CD4-positive, alpha-beta T cell treated with Interleukin-17A for 1 hour (primary cell): ENCODE measurements at places on chromosomes 1 and 21.

- DNase-seq, result peak; percentile 78
Observed at GRCh38 chr1:90850898-90851710, 134.0 kb upstream of the BARHL2 start.

- no peak for DNase-seq
Observed at GRCh38 chr1:198925567-198925966, 286.7 kb downstream of the PTPRC start.

GRCh38 chr1:223513309-223513708 is 120.1 kb downstream of the CCDC185 start:
- no peak for DNase-seq

DNA sequence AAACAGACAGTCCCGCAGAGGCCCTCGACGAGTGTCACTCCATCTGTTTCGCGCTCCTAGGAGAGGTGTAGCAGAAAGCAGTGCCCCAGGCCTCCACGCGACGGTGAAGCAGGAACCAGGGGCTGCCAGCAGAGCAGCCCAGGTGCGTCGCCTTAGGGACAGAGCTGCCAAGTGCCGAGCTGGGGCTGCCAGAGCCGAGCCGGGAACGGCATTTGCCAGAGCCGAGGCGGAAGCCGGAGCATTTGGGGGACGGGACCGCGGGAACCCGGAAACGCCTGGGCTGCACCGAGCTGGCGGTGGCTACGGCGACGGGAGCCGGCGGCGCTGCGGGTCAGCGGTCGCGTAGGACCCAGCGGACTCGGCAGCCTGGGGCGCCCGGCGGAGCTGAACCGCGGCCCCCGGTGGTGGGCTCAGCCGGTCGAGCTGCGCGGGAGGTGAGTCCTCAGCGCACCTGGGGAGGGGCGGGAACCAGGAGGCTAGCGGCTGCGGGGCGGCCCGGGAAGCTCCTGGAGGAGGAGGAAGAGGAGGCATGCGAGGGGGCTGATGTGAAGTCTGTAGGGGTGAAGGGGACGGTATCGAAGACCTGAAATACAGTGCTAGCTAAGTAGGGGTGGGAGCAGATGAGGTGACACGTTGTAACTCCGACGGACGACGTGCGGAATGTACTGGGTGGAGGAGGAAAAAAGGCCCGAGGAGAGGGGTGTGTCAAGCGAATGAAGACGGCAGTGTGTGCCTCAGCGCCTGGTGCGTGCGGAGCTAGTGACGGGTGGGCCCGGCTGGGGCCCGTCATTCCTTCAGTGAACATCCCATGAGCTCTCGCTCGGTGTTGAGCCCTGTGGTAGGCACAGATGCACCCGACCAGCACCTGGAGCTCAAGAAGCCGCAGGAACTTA is at the start of gene SLC35A3:
Gene SLC35A3 (plus strand): TSS at position 268 of the 893 bp plus-strand sequence. CDS start 23,559 bp downstream, outside the sequence.
- peak; percentile 81 for DNase-seq

- no peak for DNase-seq
Observed at GRCh38 chr1:19358710-19359109, 46.6 kb downstream of the SLC66A1 start.

DNA sequence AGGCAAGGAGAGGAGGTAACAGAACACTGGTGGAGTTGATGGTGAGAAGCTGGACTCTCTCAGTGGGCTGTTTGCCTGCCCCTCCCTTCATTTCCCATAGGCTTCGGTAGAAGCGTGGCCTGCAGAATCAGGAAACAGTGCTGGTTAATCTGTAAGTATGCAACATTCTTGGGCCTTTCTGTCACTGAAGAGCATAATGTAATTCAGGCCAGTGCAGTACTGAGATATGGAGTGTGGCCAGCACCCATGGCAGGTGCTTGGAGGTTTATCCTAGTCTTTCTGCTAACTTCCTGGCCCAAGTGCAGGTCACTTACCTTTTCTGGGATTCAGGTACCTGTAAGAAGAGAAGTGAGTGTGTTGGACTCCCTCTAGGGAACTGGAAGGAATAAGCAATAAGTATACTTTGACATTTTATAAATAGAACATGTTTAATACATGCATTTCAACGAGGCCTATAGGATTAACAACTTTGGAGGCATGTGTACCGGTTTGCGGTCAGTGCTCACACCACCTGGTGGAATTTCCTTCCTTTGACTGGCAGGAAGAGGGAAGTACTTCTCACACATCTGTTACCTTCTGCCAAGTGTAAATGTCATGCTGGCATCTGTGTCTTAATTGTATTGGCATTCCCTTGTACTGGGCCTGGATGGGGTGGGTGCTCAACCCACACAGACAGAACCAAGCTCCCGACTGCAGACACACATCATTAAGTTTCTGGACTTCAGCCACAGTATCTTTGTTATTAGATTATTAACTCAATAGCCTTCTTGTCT is 105.5 kb downstream of the KIF26B start:
- DNase-seq, result no peak

DNA sequence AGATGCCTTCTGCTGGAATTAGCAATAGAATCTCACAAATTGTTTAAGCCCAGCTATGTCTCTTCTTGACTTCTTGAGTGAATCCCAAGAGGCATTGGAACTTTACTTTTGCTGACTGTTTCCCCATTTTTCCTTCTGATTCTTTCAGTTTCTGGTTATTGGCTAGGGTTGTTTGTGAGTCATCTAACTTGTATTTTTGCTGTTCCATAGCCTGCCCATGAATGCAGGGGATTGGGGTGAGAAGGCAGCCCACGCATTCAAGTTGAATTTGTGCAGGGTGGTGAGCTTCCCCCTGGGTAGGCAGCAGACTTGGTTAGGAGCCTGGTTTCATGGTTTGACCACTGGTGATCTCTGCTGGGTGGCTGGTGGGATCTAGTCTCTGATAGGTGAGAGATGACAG is 10.4 kb upstream of the KLF17 start:
- DNase-seq, result no peak

- DNase-seq, result no peak
Observed at GRCh38 chr1:77762072-77762476, 2.4 kb upstream of the USP33 start.

- DNase-seq, result no peak
Observed at GRCh38 chr1:87790756-87791155, 462.1 kb downstream of the LMO4 start.

GRCh38 chr1:62484824-62485468 is 48.1 kb downstream of the USP1 start:
- no peak for DNase-seq

DNA sequence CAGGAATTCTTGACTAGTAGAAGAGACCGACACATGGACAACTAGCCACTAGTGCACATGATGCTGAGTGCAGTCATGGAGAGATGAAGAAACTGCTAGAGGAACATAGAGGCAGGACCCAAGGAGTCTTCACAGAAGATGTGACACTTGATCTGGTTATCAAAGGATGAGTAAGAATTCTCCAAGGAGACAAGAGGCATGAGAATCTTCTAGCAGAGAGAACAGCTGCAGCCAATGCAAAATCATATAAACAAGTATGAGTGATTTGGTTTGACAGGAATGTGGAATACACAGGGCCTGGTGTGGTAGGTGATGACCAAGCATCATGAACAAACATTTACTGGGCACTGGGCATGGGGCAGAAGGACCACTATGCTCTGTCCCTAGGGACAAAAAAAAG is 140.9 kb upstream of the CTTNBP2NL start:
- no peak for DNase-seq

DNA sequence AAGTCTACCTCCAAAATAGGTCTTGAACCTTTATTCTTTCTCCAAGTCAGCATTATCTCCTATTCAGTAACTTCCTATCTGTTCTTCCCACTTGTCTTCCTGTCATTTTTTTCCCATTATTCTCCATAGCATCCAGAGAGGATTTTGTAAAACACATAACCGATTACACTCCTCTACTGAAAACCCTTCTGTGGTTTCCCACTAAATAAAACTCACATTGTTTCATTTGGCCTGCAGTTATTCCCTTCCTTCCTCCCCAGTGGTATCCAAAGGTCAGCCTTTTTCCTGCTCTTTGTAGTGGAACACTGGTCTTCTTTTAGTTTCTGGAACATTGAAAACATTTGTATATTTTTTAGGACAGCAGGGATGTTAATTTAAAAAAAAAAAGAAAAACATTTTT is 266.0 kb downstream of the GPR52 start:
- DNase-seq, result no peak

GRCh38 chr1:186295980-186296379 is 79.1 kb downstream of the TPR start:
- no peak for DNase-seq

- no peak for DNase-seq
Observed at GRCh38 chr1:36816348-36816747, 218.0 kb downstream of the GRIK3 start.

- DNase-seq, result no peak
Observed at GRCh38 chr1:54608566-54609230, 14.6 kb downstream of the FAM151A start.

- DNase-seq, result no peak
Observed at GRCh38 chr21:42356046-42356445, 5.3 kb upstream of the TFF2 start.

DNA sequence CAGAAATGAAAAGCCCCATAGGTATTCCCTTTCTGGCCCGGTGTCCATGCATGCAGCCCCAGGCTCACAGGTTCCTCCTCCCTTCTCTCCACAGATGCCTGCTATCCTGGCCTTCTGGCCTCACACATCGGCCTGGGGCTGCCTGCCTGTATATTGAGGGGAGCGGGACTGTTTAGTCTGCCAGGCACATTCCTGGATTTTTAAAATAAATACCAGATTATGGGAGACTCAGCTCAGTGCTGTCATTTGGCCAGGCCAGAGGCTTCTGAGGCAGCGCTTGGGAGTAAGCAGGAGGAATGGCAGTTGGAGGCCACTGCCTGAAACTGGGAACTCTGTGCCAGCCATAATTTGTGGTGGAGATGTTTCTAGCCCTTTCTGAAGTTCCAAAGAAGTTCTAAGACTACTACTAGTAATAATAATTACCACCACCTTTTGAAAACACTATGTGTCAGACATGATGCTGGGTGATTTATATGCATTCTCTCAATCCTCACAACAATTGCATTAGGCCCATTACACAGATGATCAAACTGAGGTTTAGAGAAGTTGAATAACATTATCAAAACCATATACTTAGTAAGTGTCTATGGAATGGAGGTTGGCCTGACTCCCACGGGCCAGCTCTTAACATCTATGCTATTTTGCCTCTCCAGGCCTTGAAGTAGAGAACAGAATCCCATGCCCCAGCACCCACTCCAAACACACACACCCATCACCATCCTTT is 107.6 kb downstream of the PLXNA2 start:
- no peak for DNase-seq

GRCh38 chr1:177596485-177596884 is 373.4 kb downstream of the SEC16B start:
- no peak for DNase-seq

- DNase-seq, result no peak
Observed at GRCh38 chr1:1956101-1956500, 37.0 kb upstream of the TMEM52 start.

DNA sequence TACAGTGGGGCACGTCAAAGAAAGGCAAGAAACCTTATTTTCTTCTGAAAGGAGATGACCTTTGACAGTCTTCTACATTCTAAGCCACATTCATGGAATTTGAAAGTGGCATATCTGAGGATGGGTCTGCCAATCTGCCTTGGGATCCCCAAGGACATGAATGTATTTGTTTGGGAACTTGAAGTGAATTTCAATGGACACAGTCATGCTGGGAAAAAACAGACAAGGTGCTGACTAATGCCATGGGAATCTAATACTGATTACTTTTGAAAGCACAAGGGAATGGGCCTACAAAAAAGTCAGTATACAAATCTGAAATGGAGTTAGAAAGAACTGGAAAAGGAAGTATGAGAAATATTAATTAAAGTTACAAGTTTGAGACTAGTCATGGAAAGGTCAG is 128.8 kb downstream of the KCNJ6 start:
- no peak for DNase-seq

GRCh38 chr21:34802180-34802899 is 133.5 kb downstream of the CLIC6 start:
- no peak for DNase-seq

DNA sequence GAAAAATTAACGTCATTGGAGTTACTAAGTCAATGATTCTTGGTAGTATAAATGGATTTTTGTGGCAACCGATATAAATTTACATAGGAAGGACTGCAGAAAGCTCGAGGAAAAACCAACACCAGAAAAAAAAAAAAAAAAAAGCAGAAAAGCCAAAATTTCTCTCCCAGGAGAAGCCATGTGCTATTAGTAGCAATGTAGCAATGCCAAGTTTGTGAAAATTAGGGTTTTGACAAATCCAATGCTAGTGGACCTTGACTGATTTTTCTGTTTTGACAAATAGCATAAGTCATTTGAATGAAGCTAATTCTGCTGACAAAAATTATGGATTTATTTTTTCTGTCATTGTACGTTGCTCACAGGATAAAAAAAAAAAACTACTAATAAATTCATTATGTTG is 1561.9 kb downstream of the MRPL39 start:
- no peak for DNase-seq

DNA sequence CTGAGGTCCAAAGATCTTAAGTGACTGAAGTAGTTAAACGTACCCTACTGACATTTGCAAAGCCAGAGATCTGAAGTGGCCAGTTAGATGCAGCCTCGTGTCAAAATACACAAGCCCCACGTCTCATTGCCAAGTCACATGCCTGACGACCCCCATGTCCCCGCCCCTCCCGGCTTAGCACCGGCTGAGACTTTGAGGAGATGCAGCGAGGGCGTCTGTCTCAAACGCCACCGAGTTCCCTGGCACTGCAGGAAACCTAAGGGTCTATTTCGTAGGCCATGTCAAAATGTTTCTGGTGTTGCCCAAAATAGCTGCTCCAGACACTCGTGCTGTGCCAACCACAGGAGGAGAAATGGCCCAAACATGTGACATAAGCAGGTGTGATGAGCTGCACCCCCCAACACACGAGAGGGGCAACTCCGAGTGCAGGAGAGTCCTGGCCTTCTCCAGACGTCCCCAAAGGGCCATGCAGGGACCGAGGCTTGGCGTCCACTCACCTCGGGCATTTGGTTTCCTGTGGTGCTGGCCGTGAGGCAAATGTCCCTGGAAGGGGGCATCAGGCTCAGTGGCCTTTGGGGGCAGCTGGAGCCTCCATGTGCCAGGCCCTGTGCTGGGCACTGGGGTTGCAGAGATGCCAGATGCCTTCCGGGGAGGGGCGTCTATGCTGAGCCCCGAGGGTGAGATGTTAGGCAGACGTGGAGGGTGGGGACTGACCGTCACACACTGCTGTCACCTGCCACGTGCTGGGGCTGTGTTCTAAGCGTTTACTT is 67.0 kb downstream of the MATN1 start:
- no peak for DNase-seq
